M059J (cell line): ENCODE measurements at places on chromosomes 4 and X. TPM values are rescaled to one million over a fixed set of nuclear protein-coding genes. Genes with fewer than 3 reads are reported as not detected.

The IL13RA2 gene
- 143 and 152 TPM in 2 replicates for total RNA-seq

The FMR1NB gene
- not detected in 2 replicates for total RNA-seq

The STBD1 gene
- total RNA-seq: 4.0 and 6.2 TPM in 2 replicates

The FAT1 gene
- total RNA-seq: 67.0 and 112 TPM in 2 replicates

The NCAPG gene
- 51.7 and 71.8 TPM in 2 replicates for total RNA-seq

The EFNB1 gene
- total RNA-seq: 11.2 and 15.3 TPM in 2 replicates

The MANBA gene
- total RNA-seq: 10.9 and 16.7 TPM in 2 replicates

The EDA gene
- 0.30 TPM in 1 of 2 replicates, not detected in the other for total RNA-seq

The HTN3 gene
- not detected in 2 replicates for total RNA-seq

The BEND2 gene
- not detected in 2 replicates for total RNA-seq

The PDK3 gene
- total RNA-seq: 15.3 and 18.5 TPM in 2 replicates

The NRK gene
- not detected in 2 replicates for total RNA-seq

The HTR2C gene
- total RNA-seq: 0.76 and 0.84 TPM in 2 replicates

The GPR143 gene
- 0.20 TPM in 1 of 2 replicates, not detected in the other for total RNA-seq

The TBC1D9 gene
- total RNA-seq: 9.0 and 15.3 TPM in 2 replicates

The PLAC8 gene
- total RNA-seq: 122 and 240 TPM in 2 replicates

The RPS6KA3 gene
- total RNA-seq: 36.1 and 47.9 TPM in 2 replicates

The RAB33A gene
- total RNA-seq: 0.42 and 1.1 TPM in 2 replicates

The PUDP gene
- total RNA-seq: 10.3 and 11.7 TPM in 2 replicates

The NSDHL gene
- 29.9 and 35.0 TPM in 2 replicates for total RNA-seq

The DHX15 gene
- total RNA-seq: 120 and 198 TPM in 2 replicates

The VSIG4 gene
- total RNA-seq: not detected in 2 replicates

The RPL10 gene
- total RNA-seq: 3,989 and 5,487 TPM in 2 replicates

The C4orf36 gene
- total RNA-seq: 0.12 and 0.76 TPM in 2 replicates

The SERPINA7 gene
- not detected in 2 replicates for total RNA-seq

The POF1B gene
- total RNA-seq: not detected in 2 replicates

The MAGEC3 gene
- 0.57 and 0.76 TPM in 2 replicates for total RNA-seq

The GSX2 gene
- not detected in 2 replicates for total RNA-seq

The FBXL5 gene
- 91.0 and 123 TPM in 2 replicates for total RNA-seq
